ENCODE measurements at places on chromosomes 16 and 17. TPM values are rescaled to one million over a fixed set of nuclear protein-coding genes. Genes with fewer than 3 reads are reported as not detected.

The ABCC11 gene
- 0.14 TPM for total RNA-seq

The MRM1 gene
- 4.9 TPM for total RNA-seq

The ADAD2 gene
- total RNA-seq, result 0.38 TPM

The LYRM1 gene
- 32.3 TPM for total RNA-seq

The FUS gene
- 36.5 TPM for total RNA-seq

The TK1 gene
- 32.3 TPM for total RNA-seq

The CDH15 gene
- 0.19 TPM for total RNA-seq

The UMOD gene
- total RNA-seq, result 0.28 TPM

The MPV17L gene
- 0.38 TPM for total RNA-seq

The TMEM235 gene
- 1.8 TPM for total RNA-seq

The OR1A1 gene
- not detected for total RNA-seq

The TMEM100 gene
- 1.8 TPM for total RNA-seq
